T-helper 2 cell (primary cell): ENCODE measurements at places on chromosomes 3 and 15.

- DNase-seq, result no peak
These were observed 589 bp upstream of the GPR27 start for GRCh38 chr3:71752831-71753700.

- no peak for DNase-seq
These were observed 9.8 kb downstream of the RPL15 start for GRCh38 chr3:23926736-23927135.

DNA sequence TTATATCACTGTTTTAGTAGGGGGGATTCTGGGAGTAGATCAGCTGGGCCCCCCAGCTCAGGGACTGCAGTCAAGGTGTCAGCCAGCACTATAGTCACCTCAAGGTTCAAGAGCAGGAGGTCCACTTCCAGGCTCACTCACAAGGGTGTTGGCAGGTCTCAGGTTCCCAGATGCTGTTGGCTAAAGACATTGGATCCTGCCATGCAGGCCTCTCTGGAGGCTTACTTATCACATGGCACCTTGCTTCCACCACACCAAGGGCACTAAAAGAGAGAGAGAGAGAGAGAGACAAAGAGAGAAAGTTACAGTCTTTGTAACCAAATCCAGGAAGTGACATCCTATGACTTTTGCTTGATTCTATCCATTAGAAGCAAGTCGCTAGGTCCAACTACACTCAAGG is 7.5 kb upstream of the PPP1R14D start:
- no peak for DNase-seq

DNA sequence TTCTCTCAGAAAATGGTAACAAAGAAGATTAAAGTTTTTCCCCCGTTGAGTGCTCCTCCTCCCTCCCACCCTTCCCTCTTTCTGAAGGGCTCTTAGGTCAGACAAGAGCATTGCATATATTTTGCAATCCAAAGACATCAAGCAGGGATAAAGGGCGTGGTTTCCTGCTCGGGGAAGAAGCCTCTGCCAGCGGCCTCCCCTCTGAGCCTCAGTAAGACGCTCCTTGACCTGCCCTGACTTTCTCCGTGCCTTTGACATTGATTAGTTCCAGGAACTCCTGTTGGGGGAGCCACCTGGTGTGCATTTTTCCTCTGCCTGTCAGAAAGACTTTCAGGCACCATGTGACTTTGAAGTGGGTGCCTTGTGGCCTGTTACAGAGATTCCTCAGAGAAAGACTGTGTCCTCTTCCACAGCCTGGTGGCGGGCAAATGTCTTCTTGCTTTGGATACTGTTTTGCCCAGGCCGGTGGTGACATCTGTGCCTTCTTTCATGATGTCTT is 87.2 kb upstream of the TBL1XR1 start:
- DNase-seq, result no peak

GRCh38 chr3:182063742-182064141 is 352.0 kb downstream of the SOX2 start:
- no peak for DNase-seq

DNA sequence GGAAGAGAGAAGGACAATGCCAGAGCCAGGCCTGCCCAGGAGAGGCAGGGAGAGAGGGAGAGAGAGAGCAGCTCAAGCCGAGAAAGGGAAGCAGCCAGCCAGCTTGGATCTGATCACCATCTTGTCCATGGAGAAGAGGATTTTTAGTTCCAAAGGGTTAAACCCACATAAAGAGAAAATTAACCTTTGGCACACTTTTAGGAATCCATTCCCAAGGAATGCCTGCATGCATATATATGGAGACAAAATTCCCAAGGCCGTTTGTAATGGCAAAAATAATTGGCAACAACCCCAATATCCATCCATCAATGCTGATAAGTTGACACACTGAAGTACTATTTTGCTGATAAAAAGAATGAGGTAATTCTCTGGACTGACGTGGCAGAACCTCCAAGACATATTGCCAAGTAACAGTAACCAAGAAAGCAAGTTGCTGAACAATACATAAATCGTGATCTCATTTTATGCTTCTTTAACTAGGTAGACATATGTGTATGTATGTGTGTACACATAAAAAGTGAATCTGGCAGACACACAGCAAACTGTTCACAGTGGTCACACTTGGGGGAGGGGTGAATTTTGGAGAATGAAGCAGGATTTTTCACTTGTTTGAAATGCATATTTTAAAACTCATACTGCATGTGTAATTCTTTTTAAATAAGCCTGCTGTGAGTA is 7.5 kb upstream of the STRA6 start:
- DNase-seq, result no peak

- DNase-seq, result no peak
These were observed 260.9 kb downstream of the OXSM start for GRCh38 chr3:26050776-26051175.

GRCh38 chr15:92884436-92885223 is 15.5 kb upstream of the CHD2 start:
- DNase-seq, result peak; percentile 77

GRCh38 chr3:51559411-51559888 is 20.9 kb downstream of the RAD54L2 start:
- DNase-seq, result no peak

DNA sequence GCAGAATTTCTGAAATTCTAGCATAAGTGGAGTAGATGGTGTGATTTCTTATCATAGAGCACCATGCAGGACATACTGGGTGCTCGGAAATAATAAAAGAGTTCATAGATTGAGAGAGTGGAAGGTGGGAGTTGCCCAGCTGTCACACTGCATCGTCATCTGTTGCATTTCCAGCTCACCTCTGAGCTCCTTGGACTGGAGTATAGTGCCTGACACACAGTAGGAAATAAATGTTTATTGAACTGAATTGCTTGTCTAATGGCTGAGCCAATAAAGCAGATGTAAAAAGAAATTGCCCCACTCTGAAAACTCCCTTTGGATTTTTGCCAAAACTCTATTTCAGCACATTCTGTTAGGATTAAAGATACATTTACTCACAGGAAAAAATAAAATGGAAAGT is 108.9 kb upstream of the UBE2E1 start:
- DNase-seq, result no peak

- DNase-seq, result no peak
These were observed 32.0 kb downstream of the ATG7 start for GRCh38 chr3:11304175-11304574.

DNA sequence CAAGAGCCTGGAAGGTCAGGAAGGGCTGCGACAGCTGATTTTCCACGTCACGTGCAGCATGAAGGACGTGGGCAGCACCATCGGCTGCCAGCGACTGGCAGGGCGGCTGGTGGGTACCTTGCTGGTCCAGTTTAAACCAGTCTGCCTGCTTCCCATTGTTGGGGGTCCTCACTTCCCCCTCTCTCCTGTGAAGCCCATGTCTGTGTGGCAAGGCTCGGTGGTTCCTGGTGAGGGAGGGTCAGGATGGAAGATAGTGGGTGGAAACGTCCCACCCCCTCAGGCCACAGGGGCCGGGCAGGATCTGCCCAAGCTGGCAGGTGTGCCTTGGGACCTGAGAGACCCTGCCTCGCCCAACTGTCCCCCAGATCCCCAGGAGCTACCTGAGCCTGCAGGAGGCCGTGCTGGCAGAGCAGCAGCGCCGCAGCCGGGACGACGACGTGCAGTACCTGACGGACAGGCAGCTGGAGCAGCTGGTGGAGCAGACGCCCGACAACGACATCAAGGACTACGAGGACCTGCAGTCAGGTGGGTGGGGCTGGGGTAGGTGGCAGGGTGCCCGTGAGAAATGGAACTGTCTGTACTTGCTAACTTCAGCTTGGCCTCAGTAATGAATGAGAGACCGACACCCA is 108.2 kb downstream of the LRRK1 start:
- no peak for DNase-seq

GRCh38 chr15:57444877-57445513 is 68.7 kb downstream of the CGNL1 start:
- no peak for DNase-seq

- no peak for DNase-seq
These were observed 13.3 kb downstream of the GRAMD2A start for GRCh38 chr15:72184165-72184811.

- no peak for DNase-seq
These were observed 81.9 kb upstream of the TGFBR2 start for GRCh38 chr3:30524357-30525040.

DNA sequence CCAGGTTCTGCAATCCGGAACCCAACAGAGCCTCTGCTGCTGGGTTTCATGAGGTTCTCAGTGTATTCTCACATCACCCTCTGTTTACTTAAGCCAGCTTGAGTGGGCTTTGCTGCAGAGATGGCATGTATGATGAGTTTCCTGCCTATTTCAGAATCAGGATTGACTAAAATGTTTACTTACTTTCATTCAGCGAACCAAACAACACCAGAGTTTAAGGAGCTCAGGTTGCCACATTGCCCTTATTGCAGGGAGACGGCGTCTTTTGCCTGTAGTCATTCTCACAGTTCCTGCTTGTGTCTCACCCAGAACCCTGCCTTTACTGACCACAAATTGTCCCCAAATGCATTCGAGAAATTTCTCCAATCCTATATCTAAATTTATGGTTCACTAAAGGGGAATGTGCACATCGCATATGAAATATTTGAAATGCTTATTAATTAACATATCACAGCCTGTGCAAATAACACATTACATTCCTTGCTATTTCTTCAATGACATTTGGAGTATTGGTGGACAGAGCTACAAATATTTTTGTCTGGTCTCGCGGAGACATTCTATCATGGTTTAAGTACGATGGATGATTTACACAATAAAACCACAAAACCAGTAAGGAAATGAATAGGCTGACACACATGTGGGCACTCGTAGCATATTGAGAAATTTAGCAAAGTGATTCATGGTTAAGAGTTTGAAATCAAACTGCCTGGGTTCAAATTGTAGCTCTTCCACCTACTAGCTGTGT is 377.2 kb upstream of the CFAP20DC start:
- no peak for DNase-seq

- no peak for DNase-seq
These were observed 82.8 kb downstream of the SEMA5B start for GRCh38 chr3:122944671-122945161.

DNA sequence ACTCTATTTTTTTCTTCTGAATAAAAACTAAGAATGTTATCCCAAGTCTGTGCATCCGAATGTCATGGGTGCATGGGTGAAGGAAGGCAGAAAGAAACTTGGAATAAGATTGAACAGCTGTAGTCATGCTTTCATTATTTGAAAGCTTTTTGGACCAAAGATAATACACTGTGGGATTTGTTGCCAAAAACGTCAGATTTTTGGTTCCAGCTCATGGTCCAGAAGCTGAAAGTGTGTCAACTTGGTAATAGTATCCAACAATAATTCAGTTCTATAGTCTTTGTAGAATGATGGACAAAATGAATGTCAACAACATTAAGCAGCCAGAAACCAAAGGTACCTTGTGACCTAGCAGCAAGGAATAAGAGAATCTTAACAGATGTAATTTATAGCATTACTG is 327.9 kb upstream of the ADAMTS9 start:
- no peak for DNase-seq

DNA sequence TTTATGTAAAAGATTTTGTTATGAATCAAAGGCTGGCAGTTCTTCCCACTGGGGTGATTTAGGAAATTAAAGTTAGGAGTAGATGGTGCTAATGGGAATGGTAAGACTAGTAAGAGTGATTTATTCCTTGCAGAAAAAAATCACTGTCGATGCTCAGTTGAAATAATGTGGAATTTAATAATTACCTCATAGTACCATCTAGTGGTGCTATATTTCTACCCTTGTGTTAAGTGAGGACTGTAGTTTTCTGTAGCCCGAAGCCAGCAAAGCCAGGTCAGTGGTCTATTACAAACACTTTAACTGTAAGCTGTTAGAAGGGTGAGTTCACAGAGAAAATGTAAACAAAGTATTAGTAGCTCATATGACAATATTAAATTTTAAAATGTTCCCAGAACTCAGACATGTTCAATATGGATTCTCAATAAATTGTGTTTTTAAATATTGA is 39.5 kb upstream of the GOLGA8J start:
- DNase-seq, result no peak

GRCh38 chr3:171485338-171485737 is 25.1 kb upstream of the TNIK start:
- no peak for DNase-seq

DNA sequence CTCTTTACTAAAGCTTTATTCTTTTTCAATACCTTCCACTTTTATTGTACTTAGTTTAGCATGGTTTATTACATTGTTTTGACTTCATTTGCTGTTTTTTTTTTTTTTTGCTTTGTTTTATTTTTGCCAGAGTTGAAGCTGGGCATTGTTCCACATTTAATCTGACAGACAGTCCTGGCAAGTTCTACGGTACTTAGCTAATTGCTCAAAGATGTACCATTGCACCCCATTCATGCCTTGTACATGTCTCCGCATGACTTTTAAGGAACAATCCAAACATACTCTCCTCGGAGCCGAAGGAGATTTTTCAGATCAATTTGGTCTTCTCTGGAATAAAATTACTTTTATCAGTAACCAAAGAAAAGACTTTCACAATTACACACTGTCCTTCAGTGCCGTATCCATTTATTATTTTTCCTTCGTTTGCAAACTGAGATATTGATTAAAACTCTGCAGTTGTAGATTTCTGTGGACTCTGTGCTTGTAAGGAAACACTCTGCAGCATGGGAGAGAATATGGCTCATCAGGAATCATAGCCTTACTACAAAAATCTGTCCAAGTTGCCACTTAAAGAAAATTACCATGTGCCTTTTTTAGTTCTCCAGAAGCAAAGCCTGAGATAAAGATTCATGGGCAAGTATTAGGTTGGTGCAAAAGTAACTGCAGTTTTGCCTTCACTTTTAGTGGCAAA is 952.0 kb downstream of the AGBL1 start:
- DNase-seq, result no peak

GRCh38 chr3:109973733-109974132 is 636.4 kb upstream of the DPPA4 start:
- DNase-seq, result no peak
